ENCODE measurements at places on chromosomes 13 and 19.
A peak's percentile ranks its signal among the peaks of the same experiment; 100 is the strongest.

DNA sequence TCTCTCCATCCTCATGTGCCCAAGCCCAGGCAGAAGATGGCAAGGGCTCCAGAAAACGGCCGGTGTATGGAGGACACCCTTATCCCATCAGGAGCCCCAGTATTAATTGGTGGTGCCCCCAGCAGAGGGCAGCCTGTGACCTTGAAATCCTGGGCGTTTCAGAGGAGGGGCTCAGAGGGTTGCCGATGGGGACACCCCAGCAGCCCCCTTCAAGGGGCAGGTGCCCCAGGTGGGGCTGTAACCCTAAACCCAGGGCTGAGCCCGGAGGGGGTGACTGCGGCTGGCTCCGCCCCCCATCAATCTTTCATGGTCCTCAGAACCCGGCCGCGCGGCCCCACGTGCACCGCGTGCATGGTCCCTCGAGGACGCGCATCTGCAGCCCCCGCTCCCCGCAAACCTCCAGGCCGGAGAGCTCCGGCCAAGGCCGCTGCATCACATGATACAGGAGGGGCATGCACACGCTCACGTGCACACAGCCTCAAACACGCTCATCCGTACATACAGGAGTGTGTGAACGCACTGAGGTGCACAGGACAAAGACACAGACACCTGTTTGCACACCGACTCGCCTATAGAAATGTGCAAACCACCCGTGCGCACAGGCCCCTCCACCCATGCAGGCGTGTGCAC, 949 bp downstream of the RAB3A start:
- peak; percentile 64 for DNase-seq

GRCh38 chr13:32381539-32381938, 46.4 kb downstream of the N4BP2L1 start:
- peak; percentile 59 for DNase-seq

DNA sequence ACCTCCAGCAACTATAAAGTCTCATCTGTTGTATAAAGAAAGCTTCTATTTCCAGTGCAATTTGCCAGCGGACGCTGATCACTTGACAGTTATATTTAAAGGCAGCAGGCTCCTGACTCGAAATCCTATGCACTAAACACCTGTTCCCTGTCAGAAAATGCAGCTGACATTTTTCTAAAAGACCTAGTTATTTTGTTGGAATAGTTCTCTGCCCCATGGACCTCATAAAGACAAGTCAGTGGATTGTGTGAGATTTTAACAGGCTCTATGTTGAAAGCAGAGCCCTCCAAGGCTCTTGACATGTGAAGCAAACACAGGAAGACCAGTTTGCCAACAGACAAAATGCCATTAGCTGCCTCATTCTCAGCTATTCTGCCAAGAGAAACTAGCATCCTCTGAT, 304.7 kb upstream of the KLF12 start:
- no peak for DNase-seq

DNA sequence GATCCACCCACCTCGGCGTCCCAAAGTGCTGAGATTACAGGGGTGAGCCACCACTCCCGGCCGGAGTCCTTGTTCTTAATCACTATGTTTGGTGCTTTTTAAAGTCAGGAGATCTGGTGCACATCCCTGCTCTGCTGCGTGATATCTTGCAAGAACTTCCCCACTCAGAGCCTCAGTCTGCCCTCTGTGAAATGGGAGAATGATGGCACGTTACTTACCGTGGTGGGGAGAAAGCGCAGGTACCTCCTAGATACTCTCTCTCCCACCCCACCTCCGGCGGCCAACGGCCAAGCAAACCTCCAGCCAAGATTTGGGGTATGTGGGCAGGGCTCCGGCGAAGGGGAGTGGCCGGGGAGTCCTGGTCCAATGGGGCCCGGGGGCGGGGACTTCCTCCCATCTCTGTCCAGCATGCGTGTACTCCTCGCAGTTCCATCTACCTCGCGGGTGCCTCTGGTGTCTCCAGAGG, at the start of gene RYR1:
Gene RYR1, plus strand, starts transcription at position 424 of the 466 bp plus-strand sequence. CDS start 139 bp downstream, outside the sequence.
- no peak for DNase-seq

DNA sequence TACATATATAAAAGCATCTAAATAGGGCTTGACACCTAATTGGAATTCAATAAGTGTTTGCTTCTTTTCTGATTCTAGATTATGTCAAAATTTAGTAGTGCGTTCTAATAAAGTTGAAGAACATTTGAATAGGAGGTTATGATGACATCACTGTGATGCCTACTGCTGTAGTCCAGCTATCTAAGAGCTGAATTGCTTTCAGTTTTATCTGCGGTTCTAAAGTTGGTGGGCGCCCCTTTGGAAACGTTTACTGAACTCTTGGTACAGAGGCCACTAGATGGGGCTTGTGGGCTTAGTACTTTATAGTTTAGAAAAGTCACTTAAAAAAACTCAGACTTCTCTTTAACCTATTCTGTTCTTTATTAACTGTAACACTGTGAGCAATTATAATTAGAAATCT, 776.9 kb downstream of the GPC5 start:
- peak; percentile 45 for DNase-seq

DNA sequence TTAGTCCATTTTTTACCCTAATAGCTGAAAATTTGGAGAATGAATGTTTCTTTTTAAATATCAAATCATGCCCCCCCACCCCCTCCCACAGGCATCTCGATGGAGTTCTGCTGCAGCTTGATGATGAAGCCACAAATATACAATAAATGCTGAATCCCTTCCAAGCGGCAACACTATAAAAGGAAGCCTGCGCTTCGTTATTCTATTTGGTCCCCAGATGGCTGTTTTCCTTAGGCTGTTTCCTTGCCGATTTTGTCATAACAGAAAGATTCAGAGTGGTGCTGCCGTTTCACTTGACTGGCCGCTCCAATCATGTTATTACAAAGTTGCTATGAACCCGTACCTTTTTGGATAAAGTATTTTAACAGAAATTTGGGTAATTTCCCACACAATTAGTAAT, 79.5 kb downstream of the MYO16 start:
- no peak for DNase-seq

GRCh38 chr13:31790992-31791391, 51.7 kb downstream of the RXFP2 start:
- no peak for DNase-seq

- no peak for DNase-seq
These were observed 292.5 kb downstream of the UQCRFS1 start for GRCh38 chr19:28920269-28921066.

DNA sequence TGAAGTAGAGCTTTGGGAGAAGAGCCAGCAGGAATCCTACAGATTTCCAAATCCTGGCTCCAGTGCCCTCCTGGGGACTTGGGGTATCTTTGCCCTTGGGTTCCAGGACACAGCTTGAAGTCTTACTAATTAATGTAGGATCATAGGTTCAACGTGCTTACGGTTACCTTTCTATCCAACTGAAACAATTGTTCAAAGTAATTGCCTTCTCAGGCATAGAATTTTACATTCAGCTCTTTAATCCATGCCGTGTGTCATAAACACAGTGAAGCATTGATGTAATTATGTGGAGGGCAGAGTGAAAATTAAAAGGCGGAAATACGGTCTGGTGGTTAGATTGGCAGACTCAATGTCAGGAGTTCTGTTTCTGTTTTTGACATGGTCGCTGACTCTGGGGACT, 170.4 kb downstream of the COG6 start:
- no peak for DNase-seq

- no peak for DNase-seq
These were observed 44.0 kb downstream of the MIPEP start for GRCh38 chr13:23845105-23845725.

- DNase-seq = peak; percentile 41
These were observed 84.9 kb downstream of the DPF1 start for GRCh38 chr19:38139122-38139521.

DNA sequence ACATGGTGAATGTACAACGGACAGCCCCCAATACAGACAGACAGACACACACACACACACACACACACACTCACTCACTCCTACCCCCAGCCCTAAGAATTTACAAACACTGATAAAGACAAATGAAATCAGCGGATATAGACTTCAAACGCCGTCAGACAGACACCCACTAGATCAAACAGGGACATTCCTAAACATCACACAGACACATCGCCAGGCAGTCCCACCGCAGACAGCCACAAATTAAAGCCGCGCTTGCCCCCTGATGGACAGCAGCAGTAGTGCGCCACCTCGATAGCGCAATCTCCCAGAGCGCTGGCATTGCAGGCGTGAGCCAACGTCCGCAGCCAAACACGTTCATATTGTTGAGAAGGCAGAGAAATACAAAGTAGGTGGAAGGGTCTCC, 24.7 kb upstream of the ADGRE1 start:
- DNase-seq = peak; percentile 63

GRCh38 chr19:44925114-44925891, 10.9 kb downstream of the APOC1 start:
- DNase-seq = no peak

DNA sequence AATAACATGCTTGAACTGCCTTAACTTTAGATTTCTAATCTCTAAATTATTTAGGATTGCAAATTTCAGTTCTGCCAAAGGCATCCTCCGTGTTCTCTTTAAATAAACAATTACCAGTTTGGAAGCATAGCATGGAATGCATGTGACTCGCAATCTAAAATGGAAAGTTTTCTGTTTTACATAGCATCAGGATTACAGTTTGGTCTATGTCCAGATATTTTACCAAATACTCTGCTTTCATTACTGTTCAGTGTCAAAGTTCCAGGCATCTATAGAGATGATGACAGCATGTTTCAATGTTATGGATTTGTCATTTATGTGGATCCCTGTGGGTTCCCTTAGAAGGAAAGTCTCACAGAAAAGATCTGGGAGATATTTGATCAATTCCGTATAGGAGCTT, 16.8 kb downstream of the FLT1 start:
- no peak for DNase-seq

- no peak for DNase-seq
These were observed 103.9 kb downstream of the GADD45B start for GRCh38 chr19:2579678-2580280.

DNA sequence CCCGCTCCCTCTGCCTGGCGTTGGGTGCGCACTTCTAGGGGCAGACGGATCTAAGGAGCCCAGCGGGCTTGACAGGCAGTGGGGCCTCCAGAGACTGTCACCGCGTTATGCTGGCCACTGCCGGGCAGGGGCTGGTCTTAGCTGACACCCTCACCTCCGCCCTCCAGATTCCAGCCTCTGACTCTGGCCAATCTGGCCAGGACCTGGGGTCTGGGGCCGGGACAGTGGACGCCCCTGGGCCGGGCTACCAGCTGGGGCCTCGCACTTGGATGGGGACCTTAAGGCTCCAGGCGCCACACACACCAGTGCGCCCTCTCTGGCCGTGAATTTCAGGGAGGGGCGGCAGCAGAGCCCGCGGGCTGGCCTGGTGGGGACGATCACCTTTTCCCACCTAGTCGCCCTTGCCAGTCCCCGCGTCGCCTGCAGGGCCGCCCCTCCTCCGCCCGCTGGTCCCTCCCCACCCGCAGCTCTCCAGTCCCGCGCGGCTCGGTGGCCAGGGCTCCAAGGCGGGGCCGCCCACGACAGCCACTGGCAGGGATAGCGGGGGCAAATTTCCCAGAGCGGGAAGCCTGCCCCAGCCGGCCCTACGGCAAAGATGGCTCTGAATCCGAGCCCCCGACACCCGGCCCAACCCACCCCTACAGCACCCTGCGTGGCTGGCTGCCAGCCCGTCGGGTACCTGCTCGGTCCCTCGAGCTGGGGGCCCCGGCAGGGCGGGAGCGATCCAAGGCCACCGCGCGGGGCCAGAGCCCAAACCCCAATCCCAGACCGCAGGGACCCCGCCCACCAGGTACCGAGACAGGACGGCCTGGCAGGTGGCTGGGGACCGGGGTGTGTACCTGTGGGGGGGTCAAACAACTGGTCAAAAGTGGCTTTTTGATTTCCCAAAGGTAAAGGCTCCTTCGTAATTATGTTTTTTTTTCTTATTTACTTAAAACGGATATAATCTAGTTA, 6.1 kb upstream of the ZNF98 start:
- DNase-seq = no peak

- peak; percentile 67 for DNase-seq
These were observed 175.9 kb upstream of the TRPC4 start for GRCh38 chr13:38045278-38046048.

DNA sequence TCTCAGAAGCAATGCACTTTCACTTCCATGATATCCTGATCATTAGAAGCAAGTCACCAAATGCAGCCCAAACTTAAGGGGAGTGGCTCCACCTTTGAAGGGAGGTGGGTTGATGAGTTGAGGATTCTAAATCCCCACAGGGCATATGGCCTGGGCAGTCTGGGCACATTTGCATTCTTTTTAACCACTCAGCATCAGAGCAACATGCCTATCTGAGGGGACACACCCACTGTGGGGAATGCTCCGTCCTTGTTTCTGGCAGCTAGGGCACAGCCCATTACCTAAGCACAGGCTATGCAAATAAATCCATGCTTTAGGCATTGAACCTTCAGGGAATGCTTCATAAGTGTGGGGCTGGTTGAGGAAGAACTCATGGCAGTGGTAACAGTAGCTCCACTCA, 12.3 kb upstream of the SACS start:
- no peak for DNase-seq

Measured in DMS53 (cell line).